ENCODE measurements at places on chromosomes 6 and 20.

DNA sequence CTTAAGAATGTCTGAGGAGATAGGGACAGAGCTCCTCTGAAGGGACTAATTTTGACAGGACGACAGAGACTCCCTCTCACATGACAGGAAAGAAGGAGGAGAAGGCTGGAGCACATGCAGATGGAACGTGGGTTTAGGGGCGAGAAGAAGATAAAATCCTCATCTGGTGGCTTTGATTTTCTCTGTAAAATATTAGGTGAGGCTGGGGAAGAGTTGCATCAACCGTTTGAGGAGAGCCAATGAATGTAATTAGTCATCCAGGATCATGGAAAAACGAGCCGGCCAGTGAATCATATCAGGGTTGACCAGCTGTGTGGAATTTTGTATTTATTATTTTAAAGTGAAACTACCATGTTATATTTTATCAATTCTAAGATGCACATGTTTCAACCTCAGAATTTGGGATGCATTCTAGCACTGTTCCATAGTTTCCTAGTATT, 46.9 kb upstream of the ADGRF4 start:
- DNase-seq = no peak

GRCh38 chr6:169685860-169686259, 16.0 kb downstream of the WDR27 start:
- no peak for DNase-seq

DNA sequence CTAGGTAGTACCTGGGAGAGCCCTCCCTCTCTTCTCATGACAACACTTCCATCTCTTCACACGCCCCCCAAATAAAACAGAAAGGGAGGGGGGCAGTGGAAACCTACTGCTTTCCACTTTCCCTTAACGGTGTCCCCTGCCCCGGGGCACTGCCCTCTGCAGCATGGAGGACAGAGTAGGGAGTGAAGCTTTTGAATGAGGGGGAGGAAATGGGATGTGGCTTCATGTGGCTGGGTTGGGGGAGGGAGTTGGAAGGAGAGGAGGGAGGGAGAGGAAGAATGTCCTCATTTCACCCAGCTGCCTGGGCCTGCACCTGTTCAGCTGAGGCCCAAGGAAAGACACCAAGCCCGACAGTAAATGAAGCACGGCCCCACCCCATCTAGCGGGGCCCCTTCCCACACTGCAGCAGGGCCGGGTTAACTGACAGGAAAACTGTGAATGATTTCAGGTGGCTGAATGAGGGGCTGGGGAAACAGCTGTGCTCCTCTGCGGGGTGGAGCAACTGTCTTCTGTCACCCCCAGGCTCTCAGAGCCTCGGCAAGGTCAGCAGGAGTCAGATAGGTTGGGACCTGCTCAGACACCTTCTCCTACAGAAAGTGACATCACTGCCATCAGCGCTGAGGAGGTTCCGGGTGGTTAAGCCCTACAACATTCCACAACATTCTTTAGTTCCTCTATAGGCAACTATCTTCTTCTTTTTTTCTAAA, 40.0 kb upstream of the TAF8 start:
- peak; percentile 54 for DNase-seq

DNA sequence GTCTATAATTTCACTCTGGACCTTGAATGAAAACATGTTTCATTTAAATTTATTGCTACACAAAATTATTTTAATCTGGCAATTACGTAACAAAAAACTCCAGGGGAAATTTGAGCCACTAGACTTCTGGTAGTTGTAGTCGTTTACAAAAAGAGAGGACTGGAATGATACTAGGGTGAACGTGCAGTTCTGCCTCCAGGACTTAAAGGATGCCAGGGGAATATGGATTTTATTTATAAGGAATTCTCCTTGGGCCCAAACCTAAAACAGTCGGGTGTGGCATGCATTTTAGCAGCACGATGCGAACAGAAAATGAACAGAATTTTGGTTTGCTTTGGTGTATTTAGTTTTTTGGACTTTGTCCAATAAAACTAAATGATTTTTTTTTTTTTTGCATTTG, 76.9 kb downstream of the PRL start:
- DNase-seq = no peak

GRCh38 chr6:168371185-168371584, 51.6 kb upstream of the DACT2 start:
- no peak for DNase-seq

DNA sequence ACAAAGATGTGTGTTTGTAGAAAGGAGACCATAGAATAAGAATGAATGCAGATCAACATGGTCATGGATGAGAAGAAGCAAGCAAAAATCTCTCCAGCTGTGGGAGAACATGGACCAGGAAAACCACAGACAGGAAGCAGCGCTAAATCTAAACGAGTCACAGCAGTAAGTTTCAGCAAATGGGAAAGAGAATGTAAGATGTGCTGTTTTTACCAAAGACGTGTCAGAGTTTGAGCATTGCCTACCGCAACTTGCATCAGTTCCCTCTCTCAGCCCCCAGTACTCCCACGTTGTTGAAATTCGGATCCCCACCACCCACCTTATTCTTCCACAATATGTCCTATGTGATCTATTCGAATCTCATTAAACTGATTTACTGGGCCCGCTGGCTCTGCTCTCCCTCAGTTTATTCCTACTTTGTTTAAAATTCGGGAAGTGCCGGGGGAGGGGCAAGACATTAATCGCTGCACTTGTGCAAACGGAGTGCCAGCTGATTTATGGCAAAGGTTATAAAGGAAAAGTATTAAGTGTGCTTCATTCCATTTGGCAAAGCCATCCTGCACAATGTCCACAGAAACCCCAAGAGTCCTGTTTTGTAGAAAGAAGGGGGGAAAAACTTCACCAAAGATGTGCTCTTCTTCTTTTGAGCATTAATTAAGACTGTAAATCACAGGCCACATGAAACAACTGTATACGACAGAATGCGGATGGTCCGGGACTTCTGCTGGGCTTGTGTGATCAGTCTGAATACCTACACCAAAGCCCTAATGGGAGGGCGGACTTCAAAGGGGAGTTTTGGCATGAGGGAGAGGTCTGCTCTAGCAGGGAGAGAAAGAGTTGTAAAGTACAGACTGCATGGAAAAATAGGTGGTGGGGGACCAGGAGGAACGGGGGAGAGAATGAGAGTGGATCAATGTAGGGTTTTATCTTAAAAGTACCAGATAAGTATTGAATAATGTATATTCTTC, 59.1 kb upstream of the PRDM1 start:
- DNase-seq = no peak

DNA sequence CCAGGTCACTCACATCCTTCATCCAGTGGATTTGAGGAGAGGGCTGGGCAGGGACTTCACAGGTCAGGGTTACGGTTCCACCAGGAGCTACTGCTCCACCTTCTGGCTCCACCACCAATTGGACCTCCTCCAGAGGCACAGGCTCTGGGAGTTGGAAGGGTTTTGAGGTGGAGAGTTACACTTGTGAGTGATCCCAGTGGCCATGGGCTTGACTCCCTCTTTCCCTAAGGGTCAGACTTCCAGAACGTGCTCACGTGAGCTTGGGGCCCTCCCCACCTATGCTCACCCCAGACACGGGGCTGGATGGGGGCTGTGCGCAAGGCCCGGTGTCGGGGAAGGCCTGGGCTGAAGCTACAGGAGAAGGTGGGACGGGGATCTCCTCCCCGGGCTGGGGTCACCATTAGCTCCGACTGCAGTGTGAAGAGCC, 1.5 kb downstream of the AGER start:
- no peak for DNase-seq

- no peak for DNase-seq
Measured at GRCh38 chr6:169850154-169850553, 98.7 kb downstream of the ERMARD start.

GRCh38 chr6:73394577-73395354, at the start of gene DDX43:
DDX43 (plus strand) TSS chr6:73394828; CDS start chr6:73394906, 78 bp downstream.
- no peak for DNase-seq

DNA sequence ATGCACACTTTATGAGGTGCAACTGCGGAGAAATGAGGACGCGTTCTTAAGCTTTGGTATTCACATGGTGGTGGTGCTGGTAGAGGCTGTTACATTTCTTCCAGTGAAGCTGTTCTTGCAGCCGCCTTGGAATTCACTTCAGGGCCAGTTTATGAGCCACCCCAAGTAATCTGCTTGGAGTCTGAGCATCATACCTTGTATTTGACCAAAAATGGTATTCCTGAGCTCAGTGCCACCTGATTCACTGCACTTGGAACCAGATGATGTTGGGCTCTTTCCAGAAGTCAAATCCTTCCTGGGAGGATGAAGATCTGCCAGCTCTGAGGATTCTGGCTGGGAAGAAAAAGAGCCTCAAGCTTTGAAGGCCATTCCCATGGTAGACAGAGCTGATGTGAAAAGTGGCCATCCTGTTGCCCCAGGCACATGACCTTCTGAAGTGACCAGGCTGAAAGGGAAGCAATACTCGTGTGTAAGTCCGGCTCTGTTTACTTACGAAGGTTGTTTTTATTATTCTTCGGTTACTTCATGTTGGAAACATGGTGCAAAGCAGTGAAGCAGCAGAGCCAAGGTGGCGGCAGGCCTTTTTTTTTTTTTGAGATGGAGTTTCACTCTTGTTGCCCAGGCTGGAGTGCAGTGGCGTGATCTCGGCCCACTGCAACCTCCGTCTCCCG, 7.7 kb downstream of the MANBAL start:
- no peak for DNase-seq

- no peak for DNase-seq
Measured at GRCh38 chr6:35914536-35914935, 6.4 kb downstream of the SRPK1 start.

GRCh38 chr20:33947709-33948295, 45.9 kb upstream of the RALY start:
- DNase-seq = peak; percentile 66

DNA sequence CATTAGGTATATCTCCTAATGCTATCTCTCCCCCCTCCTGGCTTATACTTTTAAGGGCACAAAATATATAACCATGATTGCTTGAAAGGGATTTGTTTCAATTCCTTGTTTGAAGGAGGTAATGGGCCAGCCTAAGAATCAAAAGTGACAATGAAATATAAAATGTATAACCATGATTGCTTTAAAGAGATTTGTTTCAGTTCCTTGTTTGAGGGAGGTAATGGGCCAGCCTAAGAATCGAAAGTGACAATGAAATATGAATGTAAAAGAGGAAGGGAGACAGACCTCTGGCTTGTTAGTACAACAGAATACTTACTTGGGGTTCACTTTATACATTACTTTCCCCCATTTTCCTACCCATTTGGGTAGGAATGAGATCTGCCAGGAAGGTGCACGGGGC, 55.5 kb downstream of the FOXC1 start:
- no peak for DNase-seq

DNA sequence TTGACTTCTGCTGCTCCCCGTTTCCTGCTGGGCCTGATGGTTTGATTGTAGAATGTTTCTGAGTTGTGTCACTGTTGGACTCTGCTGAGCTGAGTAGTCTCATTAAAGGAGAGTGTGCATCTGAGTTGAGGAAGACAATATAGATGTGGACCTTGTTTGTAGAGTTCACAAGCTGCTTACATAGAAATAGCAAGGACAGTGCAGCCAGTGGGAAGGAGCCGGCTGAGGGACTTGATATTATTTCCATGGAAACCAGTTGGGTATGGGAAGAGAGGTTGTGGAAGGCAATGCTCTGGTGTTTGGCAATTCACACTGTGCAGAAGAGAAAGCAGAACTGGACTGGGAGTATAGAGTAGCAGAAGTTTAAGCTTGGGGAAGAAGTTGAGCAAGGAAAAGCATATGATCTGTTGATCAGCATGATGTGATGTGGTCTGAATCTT, 14.8 kb downstream of the IGF2R start:
- no peak for DNase-seq

DNA sequence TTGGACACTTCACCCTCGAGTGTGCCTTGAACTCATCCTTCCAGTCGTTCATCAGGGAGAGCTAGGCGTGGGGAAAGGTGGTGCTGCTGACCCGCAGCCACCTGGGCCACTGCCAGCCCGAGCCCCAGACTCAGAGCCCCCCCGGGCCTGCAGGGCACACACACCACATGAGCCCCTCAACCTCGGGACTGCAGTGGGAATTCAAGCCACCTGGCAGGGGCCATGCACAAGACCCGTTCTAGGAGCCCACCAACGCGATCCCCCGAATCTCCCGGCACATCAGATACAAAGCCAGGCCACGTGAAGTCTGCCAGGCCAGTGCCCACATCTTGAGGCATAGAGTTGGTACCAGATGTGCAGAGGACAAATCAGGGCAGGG, 2.8 kb downstream of the ZNF512B start:
- DNase-seq = no peak

DNA sequence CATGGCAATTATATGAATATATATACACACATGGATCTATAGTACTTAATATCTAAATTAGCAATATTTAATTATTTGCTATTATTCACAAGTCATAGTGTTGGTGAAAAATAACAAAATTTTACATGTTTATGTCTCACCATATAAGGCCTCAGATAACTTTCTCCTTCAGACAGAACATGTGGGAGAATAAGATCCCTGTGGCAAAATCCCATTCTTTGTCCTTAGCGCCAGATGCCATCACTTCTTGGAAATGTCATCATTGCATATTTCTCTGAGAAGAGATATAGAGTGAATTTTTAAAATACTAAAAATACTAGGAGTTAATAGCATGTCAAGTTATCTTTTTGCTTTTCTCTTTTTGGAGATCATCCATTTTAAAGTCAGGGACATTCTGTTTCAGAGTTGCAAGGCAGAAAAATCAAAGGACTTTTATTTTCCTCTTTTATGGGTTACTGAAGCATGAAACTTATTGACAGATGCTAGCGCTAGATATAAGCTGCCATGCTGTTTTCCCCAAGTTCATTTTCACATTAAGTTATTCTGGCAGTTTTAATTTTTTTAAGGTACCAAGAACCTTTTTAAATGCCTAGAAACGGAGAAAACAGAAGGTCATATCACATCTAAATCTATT, 30.4 kb upstream of the STXBP5 start:
- DNase-seq = no peak

- DNase-seq = no peak
Measured at GRCh38 chr6:23728707-23729106, 397.3 kb upstream of the NRSN1 start.

DNA sequence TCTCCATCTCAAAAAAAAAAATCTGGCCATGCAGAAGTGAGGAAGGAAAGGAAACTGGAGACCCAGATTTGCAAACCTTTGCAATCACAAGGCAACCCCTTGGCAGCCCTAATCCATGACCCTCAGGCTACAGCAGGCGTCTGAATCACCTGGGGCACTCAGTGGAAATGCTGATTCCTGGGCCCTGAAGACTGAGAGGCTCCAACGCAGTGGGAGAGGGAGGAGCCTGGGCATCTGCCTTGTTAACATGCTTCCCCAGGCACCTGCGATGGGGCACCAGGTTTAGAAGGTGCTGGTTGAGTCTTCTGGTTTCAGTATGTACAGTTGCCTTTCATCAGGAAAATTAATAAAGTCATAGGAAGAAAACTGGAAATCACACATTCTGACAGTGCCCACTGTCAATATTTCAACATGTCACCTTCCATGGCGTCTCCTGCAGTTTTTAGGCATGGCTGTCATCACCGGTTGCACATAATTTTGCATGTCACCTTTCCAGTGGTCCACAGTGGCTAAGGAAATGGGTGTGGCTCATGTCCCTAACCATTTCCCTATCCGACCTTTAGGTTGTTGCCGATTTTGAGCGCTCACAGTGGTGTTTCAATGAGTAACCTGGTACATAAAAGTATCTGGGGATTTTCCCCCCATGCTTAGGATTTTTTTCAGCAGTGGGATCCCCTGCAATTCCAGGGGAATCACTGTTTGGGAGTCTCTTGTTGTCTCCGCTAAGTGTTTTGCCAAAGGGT, 56.9 kb downstream of the PREX1 start:
- no peak for DNase-seq

Data from ecto neural progenitor cell (in vitro differentiated cells).